ENCODE measurements at places on chromosomes 11 and 22.
A peak's percentile ranks its signal among the peaks of the same experiment; 100 is the strongest.

GRCh38 chr11:95794086-95794485 is 3.8 kb downstream of the CEP57 start:
- no peak for DNase-seq

GRCh38 chr11:37504921-37505320 is 906.9 kb upstream of the RAG2 start:
- no peak for DNase-seq

- DNase-seq = no peak
These were observed 38.5 kb downstream of the SHANK2 start for GRCh38 chr11:71213696-71214552.

DNA sequence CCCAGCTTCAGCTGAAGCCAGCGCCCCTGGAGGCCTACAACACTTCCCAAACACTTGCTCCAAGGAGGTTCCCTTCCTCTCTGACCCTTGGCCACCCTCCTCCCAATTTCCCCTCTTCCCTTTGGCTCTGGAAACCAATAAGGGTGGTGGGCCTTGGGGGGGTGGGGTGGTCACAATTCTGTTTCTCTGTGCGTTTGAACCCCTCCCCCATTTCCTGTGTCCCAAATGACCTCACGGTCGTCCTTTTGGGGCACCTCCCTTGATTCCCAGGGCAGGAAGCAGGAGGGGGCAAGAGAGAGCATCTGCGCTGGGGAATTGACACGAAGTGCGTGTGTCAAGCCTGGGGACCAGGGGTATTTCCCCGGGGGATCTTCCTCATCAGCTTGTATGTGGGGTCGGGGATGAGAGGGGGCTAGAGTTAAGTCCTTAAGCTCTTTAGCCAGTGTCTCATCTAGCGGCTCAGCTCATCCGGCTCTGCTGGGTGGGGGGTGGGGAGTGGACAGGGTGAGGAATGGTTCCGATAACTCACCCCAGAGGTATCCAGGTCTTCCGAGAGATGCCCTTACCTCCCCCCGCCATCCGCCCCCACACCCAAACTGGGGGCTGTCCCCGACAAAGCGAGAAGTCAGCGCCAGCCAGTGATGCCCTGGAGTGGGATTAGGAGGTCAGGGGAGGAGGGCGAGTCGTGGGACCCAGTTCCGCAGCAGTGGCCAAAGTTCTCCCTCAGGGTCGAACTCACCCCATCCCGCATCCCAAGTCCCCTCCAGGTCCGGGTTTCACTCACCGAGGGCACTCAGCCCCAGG is 587 bp downstream of the ESAM start:
- no peak for DNase-seq

DNA sequence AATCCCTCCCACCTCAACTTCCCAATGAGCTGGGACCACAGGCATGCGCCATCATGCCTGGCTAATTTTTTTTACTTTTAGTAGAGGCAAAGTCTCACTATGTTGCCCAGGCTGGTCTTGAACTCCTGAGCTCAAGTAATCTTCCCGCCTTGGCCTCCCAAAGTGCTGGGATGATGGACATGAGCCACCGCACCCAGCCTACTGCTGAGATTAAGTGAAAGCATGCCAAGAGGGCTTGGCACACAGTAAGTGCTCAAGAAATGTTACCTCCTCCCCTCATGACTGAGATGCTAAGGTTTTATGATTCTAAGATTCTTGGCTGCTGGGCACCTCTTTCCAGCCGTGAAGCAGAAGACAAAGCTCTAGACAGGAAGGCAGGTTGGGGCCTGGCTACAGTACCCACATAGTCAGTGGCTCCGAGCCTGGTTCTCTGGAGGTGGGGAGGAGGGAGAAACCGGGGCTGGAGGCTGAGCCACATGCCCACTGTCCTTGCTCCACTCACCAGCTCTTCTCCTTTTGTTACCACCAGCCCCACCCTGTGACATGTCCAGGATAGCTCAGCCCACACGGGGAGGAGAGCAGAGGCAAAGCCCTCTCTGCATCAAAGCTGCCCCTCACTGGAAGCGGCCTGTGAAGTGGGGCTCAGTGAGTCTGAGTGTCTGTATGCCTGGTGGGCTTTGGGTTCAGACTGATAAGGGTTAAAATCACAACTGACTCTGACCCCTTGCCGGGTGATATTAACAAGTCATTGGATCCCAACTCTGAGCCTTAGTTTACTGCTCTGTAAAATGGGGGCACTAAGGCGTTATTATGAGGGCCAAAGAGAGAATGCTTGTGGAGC is 12.9 kb downstream of the ARHGEF17 start:
- no peak for DNase-seq

GRCh38 chr11:2084721-2085120 is 54.5 kb downstream of the IGF2 start:
- DNase-seq = no peak

DNA sequence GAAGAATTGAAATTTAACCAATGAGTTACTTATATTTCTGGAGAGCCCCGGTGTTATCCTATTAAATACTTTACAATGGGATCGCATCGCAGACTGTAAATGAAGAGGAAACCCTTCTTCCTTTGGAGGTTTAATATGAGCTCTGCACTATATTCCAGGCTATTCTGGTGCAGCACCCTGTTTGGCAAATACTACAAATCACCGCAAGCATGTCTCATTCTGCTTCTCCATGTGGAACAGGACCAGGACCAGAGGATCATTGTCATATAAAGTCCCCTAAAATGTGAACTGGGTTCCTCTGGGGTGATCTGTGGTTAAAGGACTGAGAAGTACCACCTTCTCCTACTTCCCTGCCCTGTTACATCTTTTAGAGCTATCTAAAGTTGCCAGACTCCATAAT is 703.7 kb downstream of the DLG2 start:
- DNase-seq = no peak

- peak; percentile 38 for DNase-seq
These were observed 68.3 kb downstream of the BCR start for GRCh38 chr22:23248583-23248982.

GRCh38 chr11:108032800-108033199 is 24.1 kb downstream of the CUL5 start:
- no peak for DNase-seq

DNA sequence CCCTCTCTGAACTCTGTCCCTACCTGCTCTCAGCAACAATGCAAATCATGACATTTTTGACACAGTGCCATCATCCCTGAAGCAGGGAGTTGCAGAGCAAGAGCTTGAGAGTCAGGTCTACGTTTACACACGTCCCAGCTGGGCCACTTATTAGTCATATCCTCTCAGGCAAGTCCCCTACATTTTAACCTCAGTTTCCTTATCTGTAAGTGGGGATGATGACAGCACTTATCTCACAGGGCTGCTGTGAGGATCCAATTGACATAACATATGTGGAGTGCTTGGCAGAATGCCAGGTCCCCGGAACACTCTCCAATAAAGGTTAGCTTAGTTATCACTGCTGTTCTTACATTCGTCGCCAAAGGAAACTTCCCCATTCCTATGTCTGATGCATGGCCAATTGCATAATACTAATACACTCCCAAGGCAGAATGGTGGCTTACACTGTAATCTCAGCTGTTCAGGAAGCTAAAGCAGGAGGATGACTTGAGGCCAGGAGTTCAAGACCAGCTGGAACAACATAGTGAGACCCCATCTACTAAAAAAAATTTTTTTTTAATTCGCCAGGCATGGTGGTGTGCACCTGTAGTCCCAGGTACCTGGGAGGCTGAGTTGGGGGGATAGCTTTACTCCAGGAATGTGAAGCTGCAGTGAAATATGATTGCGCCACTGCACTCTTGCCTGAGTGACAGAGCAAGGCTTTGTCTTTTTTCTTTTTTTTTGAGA is 16.6 kb downstream of the ASCC2 start:
- DNase-seq = peak; percentile 99

DNA sequence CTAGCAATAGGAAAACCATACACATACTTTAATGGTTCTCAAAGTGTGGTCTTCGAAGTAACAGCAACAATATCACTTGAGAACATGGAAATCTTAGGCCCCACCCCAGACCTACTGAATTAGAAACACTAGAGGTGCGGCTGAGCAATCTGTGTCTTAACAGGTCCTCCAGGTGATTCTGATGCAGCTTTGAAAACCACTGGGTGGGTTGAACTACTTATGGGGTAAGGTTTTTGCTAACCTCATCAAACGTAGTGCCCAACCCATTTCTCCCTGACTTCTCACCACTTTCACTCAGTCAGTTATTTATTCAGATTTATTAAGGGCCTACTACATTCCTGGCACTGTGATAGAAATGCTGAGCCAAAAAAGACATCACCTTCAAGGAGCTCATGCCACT is 3.7 kb downstream of the MPZL2 start:
- DNase-seq = no peak

GRCh38 chr11:11980841-11981308 is 27.6 kb downstream of the DKK3 start:
- DNase-seq = no peak

DNA sequence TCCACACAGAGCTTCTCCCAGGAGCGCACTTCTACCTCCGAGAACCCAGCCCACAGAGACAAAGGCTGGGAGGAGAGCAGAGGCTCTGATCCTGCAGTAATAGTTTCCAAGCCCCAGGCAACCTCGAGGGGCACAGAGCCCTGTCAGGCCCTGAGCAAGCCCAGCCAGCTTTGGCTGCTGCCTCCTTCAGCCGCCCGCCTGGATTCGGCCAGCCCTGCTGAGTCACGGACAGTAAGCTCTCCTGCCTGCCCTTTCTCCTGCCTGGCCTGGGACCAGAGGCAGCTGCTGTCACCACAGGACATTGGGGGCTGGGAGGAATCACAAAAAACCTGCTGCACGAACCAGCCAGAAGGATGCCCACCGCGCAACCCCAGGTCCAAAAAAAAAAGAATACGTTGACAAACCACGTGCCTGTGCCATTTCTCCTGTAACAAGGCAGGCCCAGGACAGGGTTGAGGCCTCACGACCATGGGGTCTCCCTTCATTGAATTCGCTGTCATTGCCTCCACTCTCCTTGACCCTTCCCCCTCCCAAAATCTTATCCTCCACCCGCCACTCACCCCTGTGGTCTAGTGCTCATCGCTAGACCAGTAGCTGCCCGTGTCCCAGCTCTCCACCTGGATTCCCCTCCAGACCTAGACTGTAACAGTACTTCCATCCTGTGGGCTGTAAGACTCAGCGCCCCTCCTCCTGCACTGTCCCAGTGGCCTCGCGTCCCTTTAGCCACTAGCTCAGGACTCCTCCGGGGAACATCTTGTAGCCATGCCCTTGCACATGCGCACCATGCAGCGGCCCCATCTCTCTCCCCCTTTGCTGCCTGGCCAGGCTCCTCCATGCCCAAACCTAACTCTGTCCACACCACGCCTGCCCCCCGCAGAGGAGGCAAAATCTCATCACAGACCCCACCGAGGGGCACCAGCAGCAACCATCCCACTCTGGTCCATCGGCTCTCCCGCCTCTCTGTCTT is 7.4 kb upstream of the SLC22A12 start:
- DNase-seq = no peak

GRCh38 chr11:83025267-83025704 is 46.4 kb downstream of the RAB30 start:
- DNase-seq = no peak

DNA sequence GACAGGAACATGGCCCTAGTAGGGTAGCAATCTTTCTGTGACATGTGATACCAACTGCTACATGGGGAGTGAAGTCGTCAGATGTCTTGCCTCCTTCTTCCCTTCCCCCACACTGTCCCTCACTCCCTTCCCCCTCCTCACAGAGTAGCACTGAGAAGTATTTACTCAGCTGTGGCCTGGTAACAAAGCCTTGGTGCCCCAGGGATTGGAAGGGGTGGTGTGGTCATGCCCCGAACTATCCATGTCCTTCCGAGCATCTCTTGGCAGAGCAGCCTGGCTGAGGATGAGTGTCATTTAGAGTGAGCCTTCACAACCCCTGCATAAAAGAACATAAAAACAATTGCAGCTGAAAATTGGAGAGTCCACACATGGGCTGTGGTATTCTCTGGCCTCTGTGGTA is 46.1 kb downstream of the ARFGAP2 start:
- DNase-seq = peak; percentile 63

GRCh38 chr22:45640291-45640940 is 31.2 kb upstream of the ATXN10 start:
- DNase-seq = no peak

GRCh38 chr22:22745225-22746060 is 101.0 kb downstream of the GGTLC2 start:
- DNase-seq = peak; percentile 78

DNA sequence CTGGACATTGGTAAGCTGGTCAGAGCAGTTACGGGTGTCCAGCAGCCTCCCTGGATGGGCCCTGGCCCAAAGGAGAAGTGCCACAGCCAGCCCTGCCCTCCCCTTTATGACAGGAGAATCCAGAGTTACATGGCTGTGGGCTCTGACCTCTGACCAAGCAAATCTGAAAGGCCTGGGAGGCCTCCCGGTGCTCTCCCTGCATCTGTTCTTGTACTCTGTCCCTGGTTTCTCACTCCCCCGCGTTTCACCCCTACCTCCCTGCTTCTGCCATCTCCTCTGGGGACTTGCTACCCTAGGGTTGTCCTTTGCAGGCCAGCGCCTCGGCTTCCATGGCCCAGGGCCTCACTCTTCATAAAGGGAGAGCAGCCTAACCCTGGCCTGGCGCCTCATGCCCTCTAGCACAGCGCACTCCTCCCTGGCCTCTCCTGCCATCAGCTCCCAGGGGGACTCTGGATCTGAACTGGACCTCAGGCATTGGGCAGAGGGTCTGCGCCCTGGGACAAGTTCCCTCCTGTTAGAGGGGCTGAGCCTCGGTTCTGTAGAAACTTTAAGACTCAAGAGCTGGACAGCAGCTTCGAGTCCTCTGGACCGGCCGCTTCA is 10.7 kb downstream of the PICK1 start:
- DNase-seq = no peak

DNA sequence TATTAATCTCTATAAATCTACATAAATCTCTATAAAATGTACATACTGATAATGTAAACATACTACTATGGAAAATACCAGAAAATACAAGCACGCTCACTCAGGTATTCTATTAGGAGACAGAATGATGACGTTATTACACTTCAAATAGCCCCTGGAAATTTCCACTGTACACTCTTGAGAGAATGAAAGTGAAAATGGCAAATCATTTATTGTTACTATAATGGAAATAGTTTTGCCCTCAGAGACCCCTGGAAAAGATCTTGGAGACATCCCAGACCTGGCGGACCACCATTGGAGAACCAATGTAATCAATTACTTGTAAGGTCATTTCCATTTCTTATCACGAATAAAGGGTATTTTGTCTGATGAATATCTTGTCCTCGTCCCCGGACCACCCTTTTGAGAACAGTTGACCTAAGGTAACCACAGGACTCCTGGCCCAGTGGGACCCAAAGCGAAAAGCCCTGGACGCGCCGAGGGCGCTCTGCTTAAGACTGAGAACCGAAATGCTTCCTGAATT is 509 bp upstream of the PRRG4 start:
- peak; percentile 84 for DNase-seq

DNA sequence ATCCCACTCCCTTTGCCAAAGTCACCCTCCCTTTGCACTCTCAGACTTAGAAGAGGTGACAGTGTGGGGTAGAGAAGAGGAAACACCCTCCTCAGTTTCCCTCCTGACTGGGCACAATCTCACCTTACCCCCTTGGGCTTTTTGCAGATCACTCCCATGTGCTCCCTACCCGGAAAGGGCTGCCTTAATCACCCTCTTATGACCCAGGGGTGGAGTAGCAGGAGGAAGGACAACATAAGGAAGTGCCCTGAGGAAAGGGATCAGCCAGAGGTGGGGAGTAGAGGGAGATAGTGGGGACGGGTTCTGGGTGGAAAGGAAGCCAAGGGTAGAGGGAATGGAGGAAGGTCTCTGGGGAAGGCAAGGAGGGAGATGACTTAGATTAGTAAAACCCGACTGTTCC is 52.0 kb downstream of the NRXN2 start:
- DNase-seq = no peak
